ENCODE measurements at places on chromosomes 7 and 10.
A peak's percentile ranks its signal among the peaks of the same experiment; 100 is the strongest.

GRCh38 chr7:28550580-28551186 is 138.4 kb downstream of the CREB5 start:
- no peak overlapping the region for H3K27ac ChIP-seq
- peaks cover 8% of the 10 kb centered on the region for H3K27me3 ChIP-seq
- no peak overlapping the region for H3K4me3 ChIP-seq
- H3K36me3 ChIP-seq, result no peaks in the 10 kb centered on the region
- no peaks in the 10 kb centered on the region for H3K4me1 ChIP-seq
- no peak for DNase-seq

DNA sequence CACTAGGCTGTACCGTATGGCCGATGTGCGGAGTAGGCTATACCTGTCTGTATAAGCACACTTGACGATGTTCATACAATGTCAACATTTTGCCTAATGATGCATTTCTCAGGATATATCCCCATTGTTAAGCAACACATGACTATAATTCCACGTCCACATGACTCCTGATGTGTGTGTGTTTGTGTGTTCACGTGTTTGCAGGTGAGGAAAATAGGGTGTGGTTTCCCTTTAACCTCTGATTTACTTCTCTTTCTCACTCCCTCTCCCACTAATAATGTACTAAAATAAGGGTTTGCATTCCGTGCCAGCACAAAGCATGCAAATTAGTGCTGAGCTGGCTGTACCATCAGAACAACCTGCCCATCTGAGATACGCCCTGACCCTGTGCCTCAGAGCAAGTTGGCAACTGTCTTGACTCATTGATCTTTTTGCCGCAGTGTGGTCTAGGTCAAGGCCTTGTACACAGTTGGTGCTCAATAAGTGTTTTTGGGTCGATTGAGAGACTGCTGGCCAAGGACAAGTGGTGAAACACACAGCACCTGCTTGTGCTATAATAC is 64.6 kb upstream of the DOCK1 start:
- H3K27me3 ChIP-seq, result no peaks in the 10 kb centered on the region
- no peak overlapping the region for H3K27ac ChIP-seq
- no peaks in the 10 kb centered on the region for H3K36me3 ChIP-seq
- no peak for DNase-seq

- no peak overlapping the region for H3K27ac ChIP-seq
- no peaks in the 10 kb centered on the region for H3K4me1 ChIP-seq
- H3K36me3 ChIP-seq, result no peaks in the 10 kb centered on the region
- no peaks in the 10 kb centered on the region for H3K27me3 ChIP-seq
- H3K4me3 ChIP-seq, result no peak overlapping the region
Measured at GRCh38 chr7:38296059-38296857, 22.8 kb upstream of the TARP start.

GRCh38 chr10:105024184-105024583 is 383.1 kb downstream of the SORCS3 start:
- DNase-seq, result no peak
- H3K4me3 ChIP-seq, result no peak overlapping the region
- peaks cover 14% of the 10 kb centered on the region for H3K27me3 ChIP-seq
- H3K4me1 ChIP-seq, result no peaks in the 10 kb centered on the region
- H3K27ac ChIP-seq, result no peak overlapping the region

- no peak for DNase-seq
- peaks cover 5% of the 10 kb centered on the region for H3K4me1 ChIP-seq
- no peak overlapping the region for H3K4me3 ChIP-seq
- peaks cover 2% of the 10 kb centered on the region for H3K36me3 ChIP-seq
- H3K27ac ChIP-seq, result no peak overlapping the region
- H3K27me3 ChIP-seq, result no peaks in the 10 kb centered on the region
Measured at GRCh38 chr7:144857463-144857862, 21.6 kb upstream of the TPK1 start.

- peaks cover 38% of the 10 kb centered on the region for H3K4me1 ChIP-seq
- peak overlapping the region; percentile 83 for H3K4me3 ChIP-seq
- no peaks in the 10 kb centered on the region for H3K36me3 ChIP-seq
Measured at GRCh38 chr10:103472005-103472404, 7.0 kb downstream of the CALHM3 start.

DNA sequence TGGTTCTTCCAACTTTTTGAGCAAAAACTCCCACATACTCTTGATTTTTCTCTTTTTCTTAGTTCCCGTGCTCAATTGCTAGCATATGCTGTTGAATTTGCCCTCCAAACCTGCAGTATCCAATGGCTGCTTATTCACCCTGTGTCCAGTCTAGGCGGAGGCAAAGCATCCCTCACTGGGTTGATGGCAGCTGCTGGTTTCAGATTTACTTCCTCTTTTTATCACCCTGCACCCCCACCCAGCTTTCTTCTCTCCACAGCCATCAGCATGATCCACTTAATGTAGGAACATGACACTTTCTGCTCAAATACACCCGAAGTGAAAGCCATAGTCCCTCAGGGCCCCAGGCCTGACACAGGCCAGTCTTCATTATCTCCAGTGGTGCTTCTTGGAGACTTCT is 87.6 kb upstream of the ADARB2 start:
- H3K27ac ChIP-seq, result no peak overlapping the region
- no peaks in the 10 kb centered on the region for H3K27me3 ChIP-seq
- no peaks in the 10 kb centered on the region for H3K4me1 ChIP-seq
- no peak for DNase-seq

GRCh38 chr10:98414932-98415730 is at the start of gene PYROXD2:
Gene PYROXD2, minus strand, starts transcription at chr10:98415182. Its CDS starts 47 bp downstream, at chr10:98415135.
- H3K27me3 ChIP-seq, result no peaks in the 10 kb centered on the region
- H3K4me3 ChIP-seq, result peak within 1 kb of the TSS; percentile 95
- peak; percentile 24 for DNase-seq
- peaks cover 5% of the 10 kb centered on the region for H3K36me3 ChIP-seq

GRCh38 chr10:30188556-30189237 is 129.3 kb upstream of the JCAD start:
- no peaks in the 10 kb centered on the region for H3K4me1 ChIP-seq
- H3K36me3 ChIP-seq, result no peaks in the 10 kb centered on the region
- DNase-seq, result no peak
- H3K27ac ChIP-seq, result no peak overlapping the region
- H3K27me3 ChIP-seq, result peaks cover 47% of the 10 kb centered on the region

DNA sequence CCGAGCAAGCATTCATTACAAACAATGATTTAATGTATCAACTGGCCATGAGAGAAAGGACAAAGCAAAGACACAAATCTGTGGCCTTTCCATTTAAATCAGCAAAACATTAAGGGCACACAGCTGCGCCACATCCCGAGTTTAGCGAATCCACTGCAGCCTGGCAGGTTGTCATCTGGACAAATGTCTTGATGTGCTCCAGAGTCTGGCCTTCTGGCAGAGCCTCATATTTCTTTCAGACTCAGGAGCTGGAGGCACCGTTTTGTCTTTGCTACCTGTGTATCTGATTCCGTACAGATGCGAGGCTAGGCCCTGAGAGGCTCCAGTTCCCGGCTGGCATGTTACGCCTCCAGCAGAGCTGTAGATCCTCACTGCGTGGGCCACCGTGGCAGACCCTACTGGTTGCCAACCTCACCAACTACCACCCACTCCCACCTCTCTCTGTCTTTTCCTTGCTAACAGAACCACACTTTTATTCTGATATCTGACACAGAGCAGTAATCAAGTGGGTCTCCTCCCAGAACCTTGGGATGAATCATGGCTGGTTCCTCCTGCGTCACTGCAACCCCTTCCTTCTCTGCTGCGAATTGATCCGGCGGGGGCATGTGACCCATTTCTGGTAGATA is 40.9 kb upstream of the EFCAB10 start:
- H3K27ac ChIP-seq, result no peak overlapping the region
- no peaks in the 10 kb centered on the region for H3K27me3 ChIP-seq
- no peak for DNase-seq
- H3K4me1 ChIP-seq, result peaks cover 2% of the 10 kb centered on the region

- no peaks in the 10 kb centered on the region for H3K4me1 ChIP-seq
- H3K27ac ChIP-seq, result no peak overlapping the region
- no peaks in the 10 kb centered on the region for H3K27me3 ChIP-seq
- H3K4me3 ChIP-seq, result no peak overlapping the region
Measured at GRCh38 chr7:146892151-146892550, 775.5 kb downstream of the CNTNAP2 start.

DNA sequence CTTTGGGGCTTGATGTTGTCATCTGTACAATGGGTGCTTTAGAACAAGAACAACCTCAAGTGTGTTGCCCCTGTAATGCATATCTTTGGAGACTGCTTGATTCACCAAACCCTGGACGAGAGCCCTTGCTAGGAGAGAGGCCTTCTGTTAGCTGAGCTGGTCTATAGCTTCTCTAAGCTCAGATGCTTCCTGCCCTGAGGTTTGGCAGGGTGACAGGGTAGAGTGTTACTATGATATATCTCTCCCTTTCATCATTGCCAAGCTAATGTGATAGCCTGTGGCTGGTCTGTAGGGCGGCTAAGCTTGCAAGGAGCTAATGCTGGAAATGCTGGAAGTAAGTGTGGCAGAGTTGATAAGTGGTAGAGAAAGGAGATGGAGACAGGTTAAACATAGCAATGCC is 364.1 kb downstream of the RPS24 start:
- DNase-seq, result no peak
- no peak overlapping the region for H3K4me3 ChIP-seq
- no peaks in the 10 kb centered on the region for H3K4me1 ChIP-seq
- no peak overlapping the region for H3K27ac ChIP-seq
- H3K27me3 ChIP-seq, result no peaks in the 10 kb centered on the region

- H3K4me1 ChIP-seq, result peaks cover 41% of the 10 kb centered on the region
- DNase-seq, result no peak
- no peaks in the 10 kb centered on the region for H3K27me3 ChIP-seq
- H3K4me3 ChIP-seq, result peak overlapping the region; percentile 97
Measured at GRCh38 chr10:102712843-102713538, 1.2 kb downstream of the ARL3 start.

DNA sequence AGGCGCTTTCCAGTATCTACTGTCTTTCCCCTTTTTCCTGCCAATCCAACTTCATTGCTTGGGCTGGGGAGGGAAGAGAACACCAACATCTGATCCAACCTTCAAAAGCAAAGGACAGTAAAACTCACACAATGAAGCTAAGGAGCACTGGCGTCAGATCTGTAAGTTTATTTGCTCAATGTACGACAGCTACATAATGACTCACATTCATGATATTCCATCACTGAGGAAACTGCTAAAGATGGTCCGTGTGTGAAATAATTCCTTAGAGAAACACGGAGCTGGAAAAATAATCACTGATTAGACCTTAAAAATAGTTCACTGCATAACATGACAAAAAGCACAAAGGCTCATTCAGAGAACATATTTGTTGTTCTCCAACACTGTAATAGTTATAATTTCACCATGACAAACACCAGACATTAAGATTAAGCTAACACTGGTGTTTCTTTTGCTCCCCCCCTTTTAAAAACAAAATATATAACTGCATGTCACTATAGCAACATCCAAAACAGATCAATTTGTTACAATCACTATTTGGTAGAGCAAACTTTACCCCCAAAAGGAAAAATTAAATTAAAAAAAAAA is 24.3 kb downstream of the HSPB1 start:
- no peak overlapping the region for H3K4me3 ChIP-seq
- no peak overlapping the region for H3K27ac ChIP-seq
- no peak for DNase-seq
- no peaks in the 10 kb centered on the region for H3K27me3 ChIP-seq
- peaks cover 21% of the 10 kb centered on the region for H3K4me1 ChIP-seq

GRCh38 chr7:127879436-127879835 is 151.8 kb downstream of the LRRC4 start:
- peaks cover 15% of the 10 kb centered on the region for H3K4me1 ChIP-seq
- H3K27me3 ChIP-seq, result no peaks in the 10 kb centered on the region
- H3K36me3 ChIP-seq, result no peaks in the 10 kb centered on the region
- no peak overlapping the region for H3K4me3 ChIP-seq
- DNase-seq, result no peak

DNA sequence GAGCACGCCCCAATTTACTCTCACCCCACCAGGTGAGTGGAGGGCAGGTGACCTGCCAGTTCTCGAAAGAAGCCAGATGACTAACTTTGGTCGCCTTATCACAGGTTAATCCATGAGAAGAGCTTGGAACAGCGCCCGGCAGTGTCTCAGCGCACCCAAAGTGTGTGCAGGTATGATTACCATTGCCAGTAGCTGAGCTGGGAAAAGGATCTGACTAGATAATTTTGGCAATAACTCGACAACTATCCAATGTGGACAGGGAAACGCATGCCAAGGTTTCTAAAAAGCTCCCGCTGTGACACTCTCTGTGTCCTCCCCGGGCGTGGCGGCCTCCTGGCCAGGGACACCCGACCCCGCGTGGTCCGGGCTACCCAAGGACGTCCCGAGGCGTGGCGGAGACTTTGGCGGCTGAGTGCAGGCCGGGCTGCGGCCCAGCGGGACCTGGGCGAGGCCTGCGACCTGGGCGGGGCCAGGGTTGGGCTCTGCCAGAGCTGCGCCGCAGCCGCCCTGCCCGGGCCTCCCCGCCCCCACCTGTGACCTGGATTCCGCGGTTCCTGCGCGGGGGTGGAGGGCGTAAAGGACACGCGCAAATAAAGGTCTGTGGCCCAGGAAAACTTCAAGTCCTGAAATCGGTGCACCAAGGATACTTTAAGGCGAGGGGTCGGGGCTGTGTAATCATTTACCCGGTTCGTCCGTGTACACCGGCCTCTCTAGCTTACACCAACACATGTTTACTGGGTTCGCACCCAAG is 13.7 kb upstream of the WAPL start:
- no peaks in the 10 kb centered on the region for H3K27me3 ChIP-seq
- H3K27ac ChIP-seq, result peak overlapping the region; percentile 59
- no peaks in the 10 kb centered on the region for H3K36me3 ChIP-seq
- peaks cover 13% of the 10 kb centered on the region for H3K4me1 ChIP-seq
- H3K4me3 ChIP-seq, result peak overlapping the region; percentile 83

- H3K4me3 ChIP-seq, result peak overlapping the region; percentile 77
- peaks cover 32% of the 10 kb centered on the region for H3K4me1 ChIP-seq
- no peaks in the 10 kb centered on the region for H3K36me3 ChIP-seq
- no peak for DNase-seq
- H3K27me3 ChIP-seq, result no peaks in the 10 kb centered on the region
Measured at GRCh38 chr10:74189999-74190421, 39.0 kb downstream of the ADK start.

- no peaks in the 10 kb centered on the region for H3K36me3 ChIP-seq
- no peaks in the 10 kb centered on the region for H3K4me1 ChIP-seq
- no peak overlapping the region for H3K27ac ChIP-seq
Measured at GRCh38 chr7:68420342-68421192, 1177.7 kb upstream of the AUTS2 start.

DNA sequence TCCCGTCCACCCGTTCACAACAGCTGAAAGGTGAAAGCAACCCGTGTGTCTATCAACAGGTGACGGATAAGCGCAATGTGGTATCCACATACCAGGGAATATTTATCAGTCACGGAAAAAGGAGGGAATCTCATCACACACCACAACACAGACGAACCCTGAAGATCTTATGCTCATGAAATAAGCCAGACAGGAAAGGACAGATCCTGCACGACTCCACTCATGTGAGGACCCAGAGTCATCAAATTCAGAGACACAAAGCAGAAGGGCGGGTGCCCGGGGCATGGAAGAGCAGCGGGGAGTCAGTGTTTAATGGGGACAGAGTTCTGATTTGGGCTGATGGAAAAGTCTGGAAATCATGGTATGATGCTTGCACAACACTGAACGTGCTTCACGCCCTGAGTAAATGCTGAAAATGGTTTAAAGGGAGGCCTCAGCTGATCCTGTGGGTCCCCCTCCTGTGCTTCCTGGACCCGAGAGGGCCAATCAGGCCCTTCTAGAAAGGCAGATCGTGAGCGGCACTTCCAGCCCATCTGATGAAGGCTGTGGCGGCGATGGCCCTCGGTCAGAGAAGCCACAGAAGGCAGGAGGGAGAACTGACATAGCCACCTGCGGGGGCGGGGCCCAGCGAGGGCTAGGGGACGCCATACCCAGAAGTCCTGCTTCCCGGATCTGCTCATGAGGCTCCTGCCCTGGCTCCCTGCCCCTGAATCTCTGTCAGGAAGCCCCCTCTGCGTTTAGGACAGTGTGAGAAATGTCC is 19.1 kb downstream of the WDR86 start:
- H3K4me1 ChIP-seq, result peaks cover 12% of the 10 kb centered on the region
- DNase-seq, result no peak
- H3K27ac ChIP-seq, result peak overlapping the region; percentile 8

Data from T-helper 17 cell (primary cell).